ENCODE measurements at places on chromosomes 5 and 9.
A peak's percentile ranks its signal among the peaks of the same experiment; 100 is the strongest.

- H3K27ac ChIP-seq: no peak overlapping the region
- H3K4me1 ChIP-seq: peaks cover 49% of the 10 kb centered on the region
- no peak overlapping the region for H3K4me3 ChIP-seq
- H3K27me3 ChIP-seq: no peaks in the 10 kb centered on the region
- peaks cover 63% of the 10 kb centered on the region for H3K36me3 ChIP-seq
These were observed 13.8 kb upstream of the IL13 start for GRCh38 chr5:132644177-132644576.

DNA sequence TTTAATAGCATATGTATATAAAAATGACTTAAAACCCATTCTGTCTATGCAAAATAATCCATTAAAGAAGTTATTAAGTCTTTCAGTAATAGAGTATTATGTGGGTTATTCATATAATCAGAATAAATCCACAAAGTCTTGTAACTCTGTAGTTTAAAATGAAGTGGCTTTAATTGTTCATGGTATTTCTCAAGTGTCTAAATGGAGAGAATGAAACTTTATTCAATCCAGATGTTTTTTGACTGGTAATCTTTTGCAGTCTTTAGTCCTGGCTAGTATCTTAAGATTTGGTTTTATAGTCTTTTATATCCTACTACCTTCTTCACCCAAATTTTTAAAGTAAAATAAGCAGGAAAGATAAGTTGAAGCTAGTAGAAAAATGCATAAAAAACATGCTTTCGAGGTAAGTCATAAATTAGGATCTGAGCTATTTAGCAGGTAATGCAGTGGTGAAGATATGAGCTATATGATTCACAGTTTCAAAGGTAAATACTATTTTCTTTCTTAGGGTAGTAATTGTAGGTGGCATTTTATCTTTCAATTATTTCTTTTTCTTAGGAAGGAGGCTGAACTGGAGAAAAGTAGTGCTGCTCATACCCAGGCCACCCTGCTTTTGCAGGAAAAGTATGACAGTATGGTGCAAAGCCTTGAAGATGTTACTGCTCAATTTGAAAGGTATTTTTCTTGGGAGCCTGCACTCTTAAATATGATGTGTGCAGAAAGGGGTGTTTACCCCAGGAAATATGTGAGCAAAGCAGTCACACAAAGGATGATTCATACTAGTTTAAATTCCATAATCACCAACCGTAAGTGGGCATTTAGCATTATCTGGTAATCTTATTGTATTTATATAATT, 17.9 kb downstream of the HMMR start:
- H3K4me1 ChIP-seq: peaks cover 6% of the 10 kb centered on the region
- peaks cover 72% of the 10 kb centered on the region for H3K36me3 ChIP-seq
- no peak overlapping the region for H3K4me3 ChIP-seq
- no peaks in the 10 kb centered on the region for H3K27me3 ChIP-seq
- H3K27ac ChIP-seq: no peak overlapping the region

GRCh38 chr5:137791387-137791786, 37.2 kb upstream of the HNRNPA0 start:
- H3K4me1 ChIP-seq: no peaks in the 10 kb centered on the region
- H3K27ac ChIP-seq: no peak overlapping the region
- no peak overlapping the region for H3K4me3 ChIP-seq
- DNase-seq: no peak
- no peaks in the 10 kb centered on the region for H3K36me3 ChIP-seq

DNA sequence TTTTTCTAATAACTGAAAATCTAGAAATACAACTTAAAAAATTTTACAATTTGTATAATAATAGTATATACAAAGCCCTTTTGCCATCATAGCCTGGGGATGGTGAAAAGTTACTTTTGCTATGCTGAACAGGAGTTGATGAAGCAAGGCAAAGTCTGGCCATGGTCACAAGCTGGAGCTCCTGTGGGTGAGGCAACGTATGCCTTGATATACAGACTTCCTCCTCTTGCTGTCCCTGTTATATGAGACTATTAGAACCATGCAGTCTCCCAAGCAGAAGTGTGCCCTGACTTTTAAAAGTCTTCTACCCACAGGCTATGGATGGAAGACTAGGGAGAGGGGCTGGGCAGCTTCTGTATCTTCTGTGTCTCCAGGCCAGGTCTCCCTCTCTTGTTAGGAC, 15.7 kb downstream of the FAM151B start:
- no peaks in the 10 kb centered on the region for H3K36me3 ChIP-seq
- H3K4me1 ChIP-seq: no peaks in the 10 kb centered on the region
- peaks cover 5% of the 10 kb centered on the region for H3K27me3 ChIP-seq
- DNase-seq: no peak

- H3K27ac ChIP-seq: peak overlapping the region; percentile 86
- H3K27me3 ChIP-seq: no peaks in the 10 kb centered on the region
- H3K36me3 ChIP-seq: peaks cover 15% of the 10 kb centered on the region
- no peak for DNase-seq
- peaks cover 87% of the 10 kb centered on the region for H3K4me1 ChIP-seq
These were observed 33.4 kb upstream of the TNFAIP8 start for GRCh38 chr5:119322312-119322947.

DNA sequence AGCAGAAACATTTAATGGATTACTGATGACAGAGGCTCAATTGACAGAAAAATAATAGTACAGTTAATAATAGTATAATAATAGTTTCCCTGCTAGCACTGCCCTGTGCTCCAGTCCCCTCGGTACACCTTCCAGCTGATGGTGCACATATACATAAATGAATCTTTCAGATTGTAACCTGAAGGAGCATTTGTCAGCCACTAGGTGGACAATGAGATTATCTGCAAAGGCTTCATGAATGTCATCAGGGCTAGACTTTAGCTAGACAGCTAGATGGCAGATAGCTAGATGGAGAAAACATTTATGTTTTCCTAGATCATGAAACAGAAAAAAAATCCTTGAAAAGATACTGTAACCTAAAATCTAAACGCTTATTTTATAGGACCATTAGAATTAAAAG, 304.4 kb upstream of the SMC2 start:
- no peaks in the 10 kb centered on the region for H3K36me3 ChIP-seq
- DNase-seq: no peak
- no peak overlapping the region for H3K4me3 ChIP-seq
- H3K4me1 ChIP-seq: no peaks in the 10 kb centered on the region
- no peak overlapping the region for H3K27ac ChIP-seq

GRCh38 chr5:178422400-178422775, 167.8 kb downstream of the COL23A1 start:
- H3K36me3 ChIP-seq: no peaks in the 10 kb centered on the region
- no peak overlapping the region for H3K27ac ChIP-seq
- H3K4me1 ChIP-seq: no peaks in the 10 kb centered on the region
- no peak overlapping the region for H3K4me3 ChIP-seq

- H3K4me3 ChIP-seq: peak overlapping the region; percentile 99
- peaks cover 41% of the 10 kb centered on the region for H3K4me1 ChIP-seq
- H3K27me3 ChIP-seq: no peaks in the 10 kb centered on the region
- H3K36me3 ChIP-seq: peaks cover 8% of the 10 kb centered on the region
- DNase-seq: peak; percentile 71
- H3K27ac ChIP-seq: peak overlapping the region; percentile 97
These were observed 804 bp downstream of the TTC39B start for GRCh38 chr9:15306068-15306756.

- no peak for DNase-seq
- no peak overlapping the region for H3K27ac ChIP-seq
- no peak overlapping the region for H3K4me3 ChIP-seq
These were observed 149.2 kb upstream of the ARRDC3 start for GRCh38 chr5:91532281-91532680.

DNA sequence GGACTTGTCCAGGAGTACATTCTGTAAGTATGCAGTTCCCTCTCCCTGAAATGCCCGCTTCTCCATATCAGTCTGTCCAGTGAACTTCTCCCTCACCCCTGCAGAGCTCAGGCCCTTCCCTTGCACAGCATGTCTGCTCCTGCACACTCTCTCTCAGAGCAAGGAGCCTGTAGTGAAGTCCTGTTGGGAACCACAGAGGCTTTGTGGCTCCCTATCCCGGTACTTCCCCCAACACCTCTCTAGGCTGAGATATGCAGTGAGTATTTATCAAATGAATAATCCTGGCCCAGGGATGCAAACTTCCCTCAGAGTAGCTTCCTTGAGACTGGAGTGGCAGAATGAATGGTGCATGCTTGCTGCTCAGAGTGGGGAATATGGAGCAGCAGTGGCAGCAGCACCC, 48.8 kb downstream of the POC5 start:
- H3K27me3 ChIP-seq: no peaks in the 10 kb centered on the region
- no peak for DNase-seq
- peaks cover 19% of the 10 kb centered on the region for H3K36me3 ChIP-seq
- no peak overlapping the region for H3K27ac ChIP-seq
- H3K4me1 ChIP-seq: peaks cover 37% of the 10 kb centered on the region

- H3K27ac ChIP-seq: no peak overlapping the region
- H3K4me3 ChIP-seq: no peak overlapping the region
- H3K4me1 ChIP-seq: no peaks in the 10 kb centered on the region
- H3K36me3 ChIP-seq: no peaks in the 10 kb centered on the region
These were observed 51.3 kb upstream of the RGMB start for GRCh38 chr5:98722188-98722587.

DNA sequence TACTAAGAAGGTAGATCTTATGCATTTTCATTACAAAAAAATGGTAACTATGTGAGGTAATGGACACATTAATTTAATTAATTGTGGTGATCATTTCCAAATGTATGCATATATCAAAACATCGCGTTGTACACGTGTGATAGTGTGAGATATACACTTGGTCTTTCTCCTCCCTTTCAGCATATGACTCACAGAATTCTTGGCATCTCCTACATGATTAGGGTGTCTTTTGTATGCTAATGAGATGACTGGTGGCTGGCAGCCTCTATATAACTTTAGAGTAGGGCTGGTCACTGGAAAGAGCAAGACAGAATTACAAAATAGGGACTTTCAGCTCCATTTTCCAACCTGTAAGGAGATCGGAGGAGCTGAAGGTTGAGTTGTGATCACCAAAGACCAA, 1167.6 kb downstream of the CDH12 start:
- DNase-seq: no peak
- no peaks in the 10 kb centered on the region for H3K36me3 ChIP-seq
- no peaks in the 10 kb centered on the region for H3K4me1 ChIP-seq
- no peak overlapping the region for H3K27ac ChIP-seq

DNA sequence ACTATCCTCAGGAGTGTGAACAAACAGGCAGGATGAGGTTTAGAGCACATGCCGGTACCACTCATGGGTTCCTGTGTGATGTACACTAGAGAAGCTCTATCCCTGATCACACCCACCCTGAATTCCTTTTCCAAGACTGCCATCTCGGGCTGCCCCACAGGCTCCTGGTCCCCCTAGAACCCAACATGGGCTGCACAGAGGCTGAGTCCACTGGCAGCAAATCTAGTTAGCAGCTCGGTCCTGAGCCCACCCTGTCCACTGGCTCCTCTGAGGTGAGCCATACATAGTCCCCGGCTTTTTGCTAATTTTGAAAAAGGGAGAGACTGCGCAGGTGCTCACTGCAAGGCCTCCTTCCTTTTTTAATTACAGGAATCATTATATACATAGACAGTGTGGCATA, 227.0 kb downstream of the FSTL4 start:
- H3K36me3 ChIP-seq: no peaks in the 10 kb centered on the region
- DNase-seq: no peak
- no peak overlapping the region for H3K27ac ChIP-seq
- no peak overlapping the region for H3K4me3 ChIP-seq
- peaks cover 53% of the 10 kb centered on the region for H3K27me3 ChIP-seq
- no peaks in the 10 kb centered on the region for H3K4me1 ChIP-seq

DNA sequence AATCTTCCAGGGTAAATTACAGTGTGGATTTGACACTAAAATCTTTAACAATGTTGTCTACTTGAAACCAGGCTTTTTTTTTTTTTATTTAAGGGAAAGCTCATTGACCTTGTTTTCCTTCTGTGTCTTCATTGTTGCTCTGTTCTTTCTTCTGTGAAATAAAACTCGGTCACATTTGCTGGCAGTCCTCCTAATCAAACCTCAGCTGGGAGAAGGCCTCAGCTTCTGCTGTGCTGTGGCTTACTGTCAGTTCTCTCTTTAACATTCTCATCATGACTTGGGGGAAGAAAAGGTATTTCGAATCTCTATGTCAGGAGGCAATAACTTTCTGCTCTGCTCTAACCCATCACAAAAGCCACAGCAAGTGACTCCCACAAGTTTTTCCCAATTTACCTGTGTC, 268.9 kb downstream of the ZNF608 start:
- H3K27ac ChIP-seq: no peak overlapping the region
- no peaks in the 10 kb centered on the region for H3K4me1 ChIP-seq
- H3K27me3 ChIP-seq: no peaks in the 10 kb centered on the region
- H3K4me3 ChIP-seq: no peak overlapping the region
- no peak for DNase-seq

GRCh38 chr5:139284295-139284694, 9.2 kb upstream of the MATR3 start:
- peaks cover 45% of the 10 kb centered on the region for H3K36me3 ChIP-seq
- no peak for DNase-seq
- H3K27ac ChIP-seq: no peak overlapping the region
- H3K4me1 ChIP-seq: peaks cover 26% of the 10 kb centered on the region

Measured in activated CD8-positive, alpha-beta memory T cell treated with anti-CD3 and anti-CD28 coated beads, Interleukin-2, amount 10 ng/mL, durations not matched to agents 7 days and 5 days (primary cell).